ENCODE measurements at places on chromosomes 13 and 19.
A peak's percentile ranks its signal among the peaks of the same experiment; 100 is the strongest.

DNA sequence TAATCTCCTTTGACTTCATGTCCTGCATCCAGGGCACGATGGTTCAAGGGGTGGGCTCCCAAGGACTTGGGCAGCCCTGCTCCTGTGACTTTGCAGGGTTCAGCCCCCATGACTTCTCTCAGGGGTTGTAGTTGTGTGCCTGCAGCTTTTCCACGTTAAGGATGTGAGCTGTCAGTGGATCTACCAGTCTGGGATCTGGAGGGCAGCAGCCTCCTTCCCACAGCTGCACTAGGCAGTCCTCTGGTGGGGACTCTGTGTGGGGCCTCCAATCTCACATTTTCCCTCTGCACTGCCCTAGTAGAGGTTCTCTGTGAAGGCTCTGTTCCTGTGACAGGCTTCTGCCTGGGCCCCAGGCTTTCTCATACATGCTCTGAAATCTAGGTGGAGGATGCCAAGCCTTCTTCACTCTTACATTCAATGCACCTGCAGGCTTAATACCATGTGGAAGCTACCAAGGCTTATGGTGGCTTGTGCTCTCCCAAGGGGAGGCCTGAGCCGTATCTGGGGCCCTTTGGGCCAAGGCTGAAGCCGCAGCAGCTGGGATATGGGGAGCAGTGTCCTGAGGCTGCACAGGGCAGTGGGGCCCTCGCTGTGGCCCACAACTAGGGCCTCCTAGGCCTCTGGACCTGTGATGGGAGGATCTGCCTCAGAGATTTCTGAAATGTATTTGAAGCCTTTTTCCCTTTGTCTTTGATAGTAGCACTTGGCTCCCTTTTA is 39.3 kb upstream of the ERICH6B start:
- no peak for DNase-seq

DNA sequence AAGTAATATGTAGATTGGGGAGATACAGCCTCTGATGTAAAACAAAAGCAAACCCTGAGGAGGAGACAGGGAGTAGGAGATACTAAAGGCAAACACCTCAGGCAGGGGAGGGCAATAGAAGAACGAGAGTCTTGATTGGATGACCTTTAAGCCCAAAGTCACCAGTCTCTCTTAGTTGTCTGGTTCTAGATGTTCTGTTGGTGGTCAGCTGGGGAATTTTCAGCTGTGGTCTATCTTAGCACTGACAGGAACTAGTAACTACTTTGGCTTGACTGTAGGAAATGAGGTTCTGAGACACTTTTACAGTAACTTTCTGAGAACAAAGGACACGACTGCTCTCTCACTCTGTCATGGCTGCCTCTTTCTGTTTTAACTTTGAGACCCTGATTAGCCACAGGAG is 290.7 kb upstream of the MIR17HG start:
- no peak for DNase-seq

DNA sequence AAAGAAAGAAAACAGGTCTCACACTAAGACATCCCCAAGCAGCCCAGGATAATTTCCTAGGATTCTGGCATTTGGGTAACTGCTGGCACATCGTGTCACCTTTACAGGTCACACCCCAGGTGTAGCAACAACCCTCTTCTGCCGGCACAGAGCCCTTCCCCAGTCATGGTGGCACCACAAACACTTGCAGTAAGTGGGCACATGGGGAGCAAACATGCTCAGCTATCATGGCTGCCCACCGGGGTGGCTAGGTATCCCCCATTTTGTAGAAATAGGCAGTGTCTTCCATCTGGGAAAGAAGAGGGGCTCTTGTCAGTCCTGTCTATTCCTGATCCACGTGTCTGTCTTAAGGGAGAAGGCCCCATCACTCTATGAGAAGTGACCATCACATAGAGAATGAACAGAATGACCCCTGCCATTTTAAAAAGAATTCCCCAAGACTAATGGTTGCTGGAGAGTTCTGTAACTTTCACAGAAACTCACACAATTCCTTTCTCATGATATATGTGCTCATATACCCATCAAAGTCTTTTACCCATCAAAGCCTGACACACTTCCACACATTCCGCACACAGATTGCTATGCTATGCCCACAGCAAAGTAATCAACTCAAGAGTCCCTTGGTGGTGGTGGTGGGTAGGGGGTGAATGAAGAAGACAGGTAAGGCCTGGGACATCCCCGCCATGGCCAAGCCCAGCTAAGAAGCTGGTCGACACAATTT is 33.3 kb downstream of the BRD4 start:
- no peak for DNase-seq

DNA sequence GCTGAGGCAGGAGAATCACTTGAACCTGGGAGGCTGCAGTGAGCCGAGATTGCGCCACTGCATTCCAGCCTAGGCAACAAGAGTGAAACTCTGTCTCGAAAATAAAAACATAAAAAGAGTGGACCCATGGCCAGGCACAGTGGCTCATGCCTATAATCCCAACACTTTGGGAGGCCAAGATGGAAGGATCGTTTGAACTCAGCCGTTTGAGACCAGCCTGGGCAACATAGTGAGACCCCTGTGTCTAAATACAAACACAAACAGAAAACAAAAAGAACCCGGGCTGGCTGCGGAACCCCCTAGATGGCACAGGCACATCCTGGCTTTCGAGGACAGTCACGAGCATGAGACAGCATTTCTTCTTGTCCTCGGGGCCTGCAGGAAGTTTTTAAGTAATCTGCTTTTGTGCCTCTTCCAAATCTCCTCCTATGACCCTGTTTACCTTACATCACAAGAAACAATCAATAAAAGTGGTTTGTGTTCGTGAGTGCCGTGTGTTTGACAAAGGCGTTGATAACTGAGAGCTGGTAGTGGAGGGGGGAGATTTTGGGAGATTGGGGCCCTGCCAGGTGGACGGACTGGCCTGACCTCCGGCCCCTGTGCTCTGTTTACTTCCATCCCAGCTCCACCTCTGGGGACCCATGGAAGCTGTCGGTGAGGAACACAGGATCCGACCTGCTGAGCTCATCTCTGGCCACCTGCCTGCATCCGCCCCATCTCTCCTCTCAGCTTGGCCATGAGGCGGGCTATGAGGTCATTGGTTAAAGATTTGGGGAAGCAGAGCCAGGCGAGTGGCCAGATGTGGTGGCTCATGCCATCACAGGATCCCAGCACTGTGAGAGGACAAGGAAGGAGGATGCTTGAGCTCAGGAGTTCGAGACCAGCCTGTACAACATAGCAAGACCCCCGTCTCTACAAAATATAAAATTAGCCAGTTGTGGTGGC is 5.9 kb upstream of the GDF15 start:
- DNase-seq = peak; percentile 95

DNA sequence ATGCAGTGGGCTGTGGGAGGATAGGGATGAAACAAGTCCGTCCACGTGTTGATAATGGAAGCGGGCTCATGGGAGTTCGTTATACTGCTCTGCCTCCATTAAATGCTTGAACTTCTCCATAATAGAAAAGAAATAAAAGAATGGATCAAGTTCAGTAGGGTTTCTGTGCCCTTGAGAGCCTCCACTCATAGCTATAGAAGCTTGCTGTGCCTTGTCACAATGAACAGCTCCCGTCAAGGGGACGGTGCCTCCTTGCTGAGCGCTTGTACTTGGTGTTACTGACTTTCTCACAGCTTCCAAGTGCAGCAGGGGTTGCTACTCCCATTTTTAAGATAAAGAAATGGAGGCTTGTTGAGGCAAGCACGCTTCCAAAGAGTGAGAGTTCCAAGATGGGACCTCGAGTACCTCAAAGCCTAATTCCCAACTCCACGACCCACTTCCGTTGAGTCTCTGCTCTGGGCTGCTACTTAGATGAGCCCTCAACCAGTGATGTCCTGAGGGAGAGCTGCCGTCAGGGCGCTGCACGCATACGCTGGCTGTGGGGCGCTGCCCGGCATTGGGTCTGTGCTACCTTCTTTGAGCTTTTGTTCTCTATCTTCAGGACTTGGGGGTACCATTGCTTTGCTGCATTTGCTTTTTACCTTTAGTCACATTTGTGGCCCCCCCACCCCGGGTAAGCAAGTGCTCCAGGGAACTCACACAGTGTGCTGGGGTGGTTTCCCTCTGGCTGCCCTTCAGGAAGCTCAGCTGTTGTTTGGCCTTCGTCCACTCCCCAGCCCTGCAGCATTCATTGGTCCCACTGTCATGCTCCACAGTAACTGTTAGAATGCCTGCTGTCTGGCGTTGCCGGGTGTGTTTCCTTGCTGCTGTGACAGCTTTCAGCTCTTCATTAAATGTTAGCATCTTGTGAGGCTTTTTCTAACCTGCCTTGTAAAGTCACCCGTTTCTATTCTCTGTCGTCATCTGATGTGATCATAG is 9.5 kb downstream of the SNRNP70 start:
- no peak for DNase-seq

DNA sequence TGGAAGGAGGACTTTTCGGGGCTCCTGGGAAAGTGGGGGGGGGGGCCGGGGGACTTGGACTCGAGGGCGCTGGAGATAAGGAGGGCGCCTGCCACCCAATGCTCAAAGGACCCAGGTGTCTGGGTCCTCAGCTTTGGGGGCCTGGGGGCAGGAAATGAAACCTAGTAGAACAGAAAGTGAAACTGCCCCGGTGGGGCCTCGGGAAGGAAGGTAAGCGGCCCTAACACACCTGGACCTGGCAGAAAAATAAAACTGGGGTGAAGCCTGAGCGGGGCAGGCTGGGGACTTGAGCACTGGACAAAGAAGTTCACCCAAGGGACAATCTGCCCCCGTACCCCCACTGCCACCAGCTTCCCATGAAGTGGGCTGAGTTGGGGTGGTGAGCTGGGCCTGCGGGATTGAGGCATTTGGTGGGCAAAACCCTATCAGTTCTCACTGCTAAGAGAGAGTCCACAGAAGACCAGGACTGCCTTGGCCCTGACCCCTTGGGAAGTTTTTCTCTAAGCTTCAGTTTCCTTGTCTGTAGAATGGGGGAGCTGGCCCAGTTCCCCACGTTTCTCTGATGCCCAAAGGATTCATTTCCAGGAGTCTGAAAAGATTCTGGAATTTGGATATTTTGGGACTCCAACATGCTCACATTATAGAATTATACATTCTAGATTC is 2.3 kb downstream of the PRKD2 start:
- no peak for DNase-seq

DNA sequence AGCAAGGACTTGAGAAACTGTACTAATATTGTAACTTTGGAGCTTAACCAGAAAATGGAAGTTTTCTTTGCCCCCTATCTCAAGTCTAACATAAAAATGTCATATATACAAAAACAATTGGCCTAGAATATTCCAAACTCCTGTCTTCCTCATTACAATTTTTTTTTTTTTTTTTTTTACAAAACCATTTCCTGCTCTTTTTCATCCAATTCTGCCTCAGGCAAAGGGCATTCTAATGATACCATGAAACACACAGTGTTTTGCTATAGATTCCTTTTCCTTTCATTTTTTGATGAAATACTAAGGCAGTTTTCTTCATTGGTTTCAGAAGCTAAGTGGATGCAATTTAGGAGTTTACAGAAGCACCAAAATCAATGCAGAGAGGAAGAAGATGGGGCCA is 119.7 kb downstream of the LHFPL6 start:
- DNase-seq = peak; percentile 35

GRCh38 chr13:109859216-109859835 is 72.9 kb upstream of the IRS2 start:
- DNase-seq = no peak

All from GM04504 (cell line).